ENCODE measurements at places on chromosomes 6 and 20.
A peak's percentile ranks its signal among the peaks of the same experiment; 100 is the strongest.

DNA sequence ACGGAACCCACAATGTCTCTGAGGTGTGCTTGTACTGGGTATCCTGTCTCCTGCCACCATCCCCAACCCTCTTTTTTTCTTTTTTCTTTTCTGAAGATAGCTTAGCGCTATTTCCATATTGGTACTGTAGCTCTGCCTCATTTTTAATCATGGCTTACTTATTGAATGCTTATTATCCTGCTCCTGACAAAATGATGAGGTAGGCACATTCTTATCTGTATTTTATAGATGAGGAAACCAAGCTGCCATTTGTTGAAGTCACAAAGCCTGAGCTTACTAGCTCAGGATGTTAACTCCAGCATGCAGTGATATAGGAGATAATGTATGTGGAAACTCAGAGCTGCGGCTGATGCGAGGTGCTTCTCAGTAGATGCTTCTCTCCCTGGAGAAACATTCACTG, 61.4 kb upstream of the GPR6 start:
- no peak for DNase-seq

DNA sequence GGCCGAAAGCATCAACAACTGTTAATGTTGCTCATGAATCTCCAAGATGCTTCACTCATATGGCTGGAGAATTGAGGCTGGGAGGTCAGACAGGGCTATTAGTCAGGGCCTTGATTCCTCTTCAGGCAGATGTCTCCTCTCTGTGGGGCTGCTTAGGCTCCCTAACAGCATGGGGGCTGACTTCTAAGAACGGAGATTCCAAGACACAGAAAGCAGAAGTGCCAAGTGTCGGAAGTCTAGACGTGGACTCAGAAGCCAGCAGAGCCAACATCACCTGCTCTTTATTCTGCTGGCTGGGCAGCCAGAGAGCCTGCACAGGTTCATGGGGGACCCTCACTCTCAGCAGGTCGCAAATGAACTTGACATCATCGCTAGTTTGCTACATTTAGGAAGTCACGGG, 279.8 kb downstream of the CDH26 start:
- no peak for DNase-seq

DNA sequence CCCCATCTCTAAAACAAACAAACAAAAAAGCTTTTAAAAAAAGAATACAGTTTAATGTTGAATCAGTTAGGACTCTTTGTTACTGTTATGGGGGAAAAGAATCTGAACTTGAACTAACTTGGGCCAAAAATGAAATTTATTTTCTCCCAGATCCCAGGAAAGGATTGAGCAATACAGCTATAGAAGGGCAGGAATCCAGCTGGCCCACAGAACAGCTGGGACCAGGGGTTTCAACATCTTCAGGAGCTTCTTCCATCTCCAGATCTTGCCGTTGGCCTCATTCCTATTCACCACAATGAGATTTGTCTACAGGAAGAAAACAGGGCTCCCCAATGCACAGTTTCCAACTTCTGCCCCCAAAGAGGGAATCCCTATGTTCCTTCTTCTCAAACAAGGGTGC, 43.2 kb upstream of the AKAP12 start:
- no peak for DNase-seq

GRCh38 chr20:13494019-13494418, 144.7 kb downstream of the TASP1 start:
- DNase-seq, result no peak

- no peak for DNase-seq
Observed at GRCh38 chr6:36858407-36858981, 16.1 kb downstream of the PPIL1 start.

DNA sequence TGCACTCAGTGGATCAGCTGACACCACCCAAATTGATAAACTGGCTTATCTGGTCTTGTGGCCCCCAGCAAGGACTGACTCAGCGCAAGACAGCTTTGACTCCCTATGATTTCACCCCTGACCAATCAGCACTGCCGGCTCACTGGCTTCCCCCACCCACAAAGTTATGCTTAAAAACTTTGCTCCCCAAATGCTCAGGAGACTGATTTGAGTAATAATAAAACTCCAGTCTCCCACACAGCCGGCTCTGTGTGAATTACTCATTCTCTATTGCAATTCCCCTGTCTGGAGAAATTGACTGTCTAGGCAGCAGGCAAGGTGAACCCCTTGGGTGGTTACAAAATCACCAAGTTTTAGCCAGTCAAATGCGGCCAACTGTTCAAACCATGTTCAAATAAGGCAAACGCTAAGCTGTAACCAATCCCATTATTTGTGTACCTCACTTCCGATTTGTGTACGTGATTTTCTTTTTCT, 32.5 kb downstream of the SLC22A2 start:
- DNase-seq, result no peak

GRCh38 chr6:25026723-25027122, 91.0 kb upstream of the RIPOR2 start:
- no peak for DNase-seq

DNA sequence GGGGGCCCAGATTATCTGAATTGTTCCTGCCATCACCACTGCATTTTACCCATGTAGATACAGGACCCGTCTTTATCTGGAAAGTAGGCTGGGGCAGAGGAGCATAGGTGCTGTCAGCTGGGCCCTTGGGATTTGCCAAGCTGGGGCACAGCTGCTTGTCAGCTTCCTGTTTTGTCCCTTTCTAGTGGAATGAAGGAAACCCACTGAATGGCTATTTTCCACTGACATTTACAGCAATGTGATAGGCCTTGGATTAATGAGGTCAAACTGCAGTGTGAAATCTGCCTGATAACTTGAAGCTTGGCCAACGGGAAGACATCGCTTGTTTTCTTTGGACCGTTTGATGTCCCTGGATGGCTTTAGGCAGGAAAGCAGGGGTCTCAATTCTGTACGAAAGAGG, 6.7 kb downstream of the PPP1R16B start:
- DNase-seq, result no peak

DNA sequence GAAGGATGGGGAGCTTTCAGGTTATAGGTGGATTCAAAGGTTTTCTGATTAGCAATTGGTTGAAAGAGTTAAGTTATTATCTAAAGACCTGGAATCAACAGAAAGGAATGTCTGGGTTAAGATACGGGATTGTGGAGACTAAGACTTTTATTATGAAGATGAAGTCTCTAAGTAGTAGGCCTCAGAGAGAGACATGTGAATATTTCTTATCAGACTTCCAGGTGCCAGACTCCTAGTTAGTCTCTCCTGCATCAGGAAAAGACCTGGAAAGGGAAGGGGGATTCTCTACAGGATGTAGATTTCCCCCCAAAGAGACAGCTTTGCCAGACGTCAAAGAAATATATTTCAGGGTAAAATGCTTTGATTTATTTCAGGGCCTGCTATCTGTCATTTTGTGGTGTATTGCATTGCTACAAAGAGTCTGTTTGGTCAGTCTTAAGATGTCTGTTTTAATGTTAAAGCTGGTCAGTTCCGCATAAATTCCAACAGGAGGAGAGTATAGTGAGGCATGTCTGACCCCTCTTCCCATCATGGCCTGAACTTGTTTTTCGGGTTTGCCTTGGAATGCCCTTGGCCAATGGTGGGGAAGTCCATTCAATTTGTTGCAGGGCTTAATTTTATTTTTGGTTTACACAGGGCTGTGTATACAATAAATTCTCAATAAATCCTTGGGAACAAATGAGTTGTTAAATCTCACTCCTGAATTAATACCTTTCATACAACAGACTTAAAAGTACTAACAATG, 103.4 kb upstream of the RALGAPA2 start:
- no peak for DNase-seq

DNA sequence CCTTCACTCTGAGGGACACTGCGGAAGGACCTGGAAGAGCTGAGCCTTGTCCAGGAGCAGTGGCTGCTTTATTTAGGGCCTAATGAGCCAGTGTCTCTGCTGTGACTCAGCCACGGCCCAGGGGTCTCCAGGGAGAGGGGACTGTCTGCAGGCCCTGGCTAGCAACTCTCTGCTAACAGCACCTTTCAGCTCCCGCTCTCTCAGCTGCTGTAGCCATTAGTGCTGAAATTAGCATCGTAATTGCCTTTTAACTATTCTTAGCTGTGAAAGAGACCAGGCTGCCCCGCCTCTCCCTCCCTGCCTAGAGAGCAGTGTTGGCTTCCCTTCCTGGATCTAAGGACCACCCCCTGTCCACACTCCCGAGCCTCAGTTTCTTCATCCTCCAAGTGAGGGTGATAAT, 53.1 kb upstream of the SLC32A1 start:
- DNase-seq, result no peak

DNA sequence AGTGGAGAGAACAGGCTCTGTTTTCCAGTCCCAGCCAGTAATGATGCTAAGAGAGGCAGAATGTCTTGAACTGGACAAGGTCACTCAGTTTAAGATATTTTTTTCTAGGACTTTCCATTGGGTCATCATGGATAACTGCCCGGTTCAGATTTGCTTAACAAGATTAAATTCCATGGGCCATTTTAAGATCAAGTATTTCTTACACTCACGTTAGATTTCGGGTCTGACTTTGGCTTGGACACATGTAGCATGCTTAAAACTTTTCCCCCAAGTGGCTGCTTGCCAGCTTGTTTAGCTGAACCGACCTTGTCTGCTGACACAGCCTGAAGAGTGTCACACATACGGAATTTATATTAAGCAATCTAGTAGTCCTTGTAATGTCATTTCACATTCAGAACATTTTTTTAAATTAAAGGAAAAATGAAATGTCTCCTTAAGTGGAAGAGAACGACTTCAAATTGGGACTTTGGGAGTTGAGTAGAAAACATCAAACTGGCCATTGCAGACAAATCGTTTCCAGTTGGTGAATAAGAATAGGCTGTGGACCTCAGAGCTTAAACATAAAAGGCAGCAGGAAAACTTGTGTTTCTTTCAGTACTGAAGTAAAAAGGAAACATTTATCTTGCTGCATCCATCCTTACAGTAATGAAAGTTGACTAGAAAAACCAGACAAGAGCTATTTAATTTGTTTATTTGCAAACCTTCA, 29.0 kb downstream of the ARMC2 start:
- DNase-seq, result no peak

GRCh38 chr6:170522565-170523183, 30.4 kb downstream of the PSMB1 start:
- DNase-seq, result no peak

DNA sequence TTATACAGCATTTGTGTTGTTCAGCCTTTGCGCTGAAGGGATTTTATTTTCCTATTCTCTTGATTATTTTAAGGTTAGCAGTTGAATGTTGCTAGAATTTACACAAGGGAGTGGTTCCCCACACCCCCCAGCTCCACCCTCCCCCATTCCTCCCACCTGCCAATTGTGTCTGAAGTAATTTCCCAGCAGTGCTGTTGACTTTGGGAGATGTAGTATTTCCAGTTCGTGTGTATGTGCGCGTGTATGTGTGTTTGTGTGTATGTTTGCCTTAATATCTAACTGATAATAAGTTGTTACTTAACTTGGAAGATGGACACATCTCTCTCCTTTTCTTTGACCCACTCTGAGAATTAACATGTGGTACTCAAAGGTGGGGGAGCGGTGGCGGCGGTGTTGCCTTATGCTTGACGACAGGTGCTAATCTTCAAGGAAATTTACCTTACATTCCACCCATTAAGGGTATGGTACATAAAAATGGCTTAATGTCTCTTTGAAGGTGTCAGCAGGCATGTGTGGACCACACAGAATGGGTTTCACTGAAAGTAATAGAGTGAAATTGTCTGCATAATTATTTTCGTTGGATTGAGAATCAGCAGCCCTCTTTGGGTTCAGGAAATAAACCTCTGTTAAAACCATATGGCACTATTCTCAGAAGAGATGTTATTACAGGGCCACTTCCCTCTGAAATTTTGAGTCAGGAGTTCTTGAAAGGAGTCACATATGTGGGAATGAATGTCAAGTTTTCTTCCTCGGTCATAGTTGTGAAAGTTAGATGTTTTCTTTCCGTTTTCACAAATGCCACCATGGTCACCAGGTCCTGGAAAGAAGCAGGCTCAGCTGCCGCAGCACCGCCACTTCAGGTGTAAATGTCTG, 95.6 kb upstream of the SUPT3H start:
- DNase-seq, result no peak

DNA sequence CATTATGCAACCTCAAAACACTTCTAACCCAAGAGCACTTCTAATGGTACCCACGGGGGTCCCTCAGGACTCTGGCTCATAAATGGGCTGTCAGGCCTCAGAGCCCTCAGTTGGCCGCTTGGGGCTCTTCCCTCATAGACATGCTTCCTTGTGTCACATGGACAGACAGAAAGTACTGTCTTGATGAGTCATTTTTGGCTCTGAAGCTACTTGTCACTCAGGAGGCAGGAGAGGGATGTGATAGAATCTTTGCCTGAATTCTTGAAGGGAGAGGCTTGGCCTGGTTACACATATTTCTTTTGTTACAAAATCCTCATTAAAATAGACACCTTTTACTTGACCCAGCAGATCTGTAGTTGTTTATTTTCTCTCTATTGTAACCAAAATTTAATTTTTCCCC, 15.1 kb upstream of the EDN1 start:
- no peak for DNase-seq

DNA sequence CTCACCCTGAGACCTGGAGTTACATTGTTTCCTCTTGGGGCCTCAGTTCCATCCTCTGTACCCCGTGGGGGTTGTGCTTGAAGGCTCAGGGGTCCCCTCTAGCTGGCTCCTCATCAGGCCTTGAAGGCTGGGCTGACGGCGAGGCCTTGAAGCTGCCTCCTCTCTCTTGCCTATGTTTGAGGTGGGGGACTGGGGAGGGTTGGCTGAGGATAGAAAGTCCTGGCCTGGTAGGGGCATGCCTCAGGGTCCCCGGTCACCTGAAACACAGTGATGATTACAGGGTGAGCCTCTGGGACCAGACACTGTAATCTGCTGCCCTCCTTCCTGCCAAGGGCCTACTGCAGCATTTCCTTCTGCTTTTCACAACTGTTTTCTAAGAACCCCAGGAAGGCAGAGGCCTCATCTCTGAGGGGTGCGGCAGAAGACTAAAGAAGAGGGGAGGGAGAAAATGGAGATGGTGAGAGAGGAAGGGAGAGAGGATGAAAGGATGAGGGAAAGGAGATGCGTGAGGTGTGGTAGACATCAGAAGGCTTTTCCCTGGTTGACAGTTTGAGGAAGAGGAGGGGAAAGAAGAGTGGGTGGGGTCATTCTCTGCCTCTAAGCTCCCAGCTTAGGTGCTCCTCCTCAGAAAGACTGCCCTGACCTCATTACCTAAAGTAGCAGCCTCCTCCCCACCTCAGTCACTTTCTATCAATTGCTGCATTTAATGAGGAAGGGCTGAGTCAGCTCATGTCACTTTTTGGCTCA, 29.7 kb downstream of the VEGFA start:
- DNase-seq, result no peak

- DNase-seq, result no peak
Observed at GRCh38 chr6:163718537-163718936, 304.0 kb downstream of the QKI start.

- peak; percentile 32 for DNase-seq
Observed at GRCh38 chr6:53647462-53648094, 18.0 kb downstream of the KLHL31 start.

GRCh38 chr6:121867095-121867494, 431.6 kb downstream of the GJA1 start:
- no peak for DNase-seq

Data from stimulated activated CD8-positive, alpha-beta memory T cell treated with anti-CD3 and anti-CD28 coated beads, Interleukin-15, amount 100 ng/mL, for 4 hours (primary cell).